ENCODE measurements at places on chromosomes 1 and 21.
A peak's percentile ranks its signal among the peaks of the same experiment; 100 is the strongest.

GRCh38 chr1:112889052-112889768 lies 66.8 kb downstream of the SLC16A1 start:
- no peak for DNase-seq

DNA sequence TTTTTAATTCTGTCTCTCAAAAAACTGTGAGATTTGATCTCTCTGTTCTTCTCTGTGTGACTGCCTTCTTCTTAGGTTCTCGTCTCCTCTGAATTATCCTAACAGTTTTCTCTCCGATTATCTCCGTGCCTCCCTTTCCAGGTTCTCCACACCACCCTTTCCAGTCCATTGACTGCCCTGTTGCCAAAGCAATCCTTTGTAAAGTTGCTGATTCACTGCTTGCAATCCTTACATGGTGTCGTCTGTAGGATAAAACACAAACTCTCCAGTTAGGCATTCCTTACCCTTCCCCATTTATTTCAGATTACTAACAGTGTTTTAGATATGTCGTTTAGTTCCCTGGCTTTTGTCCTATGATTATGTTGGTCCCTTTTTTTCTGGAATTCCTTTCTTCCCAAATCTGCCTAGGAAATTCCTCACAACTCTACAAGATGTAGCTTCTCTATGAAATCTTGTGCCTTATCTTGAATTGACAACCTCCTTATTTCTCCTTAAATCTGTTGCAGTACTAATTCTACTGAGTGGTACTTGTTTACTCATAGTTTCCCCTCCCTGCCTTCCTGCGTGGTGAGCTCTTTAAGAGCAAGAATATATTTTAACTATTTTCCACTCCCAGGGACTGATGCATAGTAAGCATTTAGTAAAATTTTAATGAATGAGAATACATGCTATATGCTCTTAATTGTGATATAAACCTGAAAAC lies 22.3 kb downstream of the RCOR3 start:
- DNase-seq, result no peak

DNA sequence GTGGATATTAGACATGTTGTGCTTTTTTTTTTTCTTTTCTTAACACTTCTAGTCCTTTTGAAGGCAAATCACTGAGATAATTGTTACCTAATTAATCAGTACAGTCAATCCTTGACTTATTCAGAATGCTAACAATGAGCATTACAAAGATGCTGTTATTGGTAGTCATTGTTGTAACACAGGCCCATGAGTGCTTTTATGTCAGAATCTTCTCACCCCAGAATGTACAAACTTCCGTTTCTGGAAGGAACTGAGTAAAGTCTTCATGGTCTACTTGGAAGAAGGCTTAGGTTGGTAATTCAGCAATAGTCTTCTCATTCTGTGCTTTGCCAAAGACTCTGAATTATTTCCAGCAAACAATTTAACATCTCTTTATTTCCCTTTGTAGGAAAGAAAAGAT lies 3.1 kb downstream of the KCNK1 start:
- no peak for DNase-seq

- no peak for DNase-seq
Measured at GRCh38 chr1:223419561-223419960, 26.3 kb downstream of the CCDC185 start.

GRCh38 chr1:9630331-9631111 lies 21.0 kb upstream of the PIK3CD start:
- DNase-seq, result peak; percentile 24

- DNase-seq, result peak; percentile 73
Measured at GRCh38 chr1:160637821-160638539, 8.9 kb downstream of the SLAMF1 start.

DNA sequence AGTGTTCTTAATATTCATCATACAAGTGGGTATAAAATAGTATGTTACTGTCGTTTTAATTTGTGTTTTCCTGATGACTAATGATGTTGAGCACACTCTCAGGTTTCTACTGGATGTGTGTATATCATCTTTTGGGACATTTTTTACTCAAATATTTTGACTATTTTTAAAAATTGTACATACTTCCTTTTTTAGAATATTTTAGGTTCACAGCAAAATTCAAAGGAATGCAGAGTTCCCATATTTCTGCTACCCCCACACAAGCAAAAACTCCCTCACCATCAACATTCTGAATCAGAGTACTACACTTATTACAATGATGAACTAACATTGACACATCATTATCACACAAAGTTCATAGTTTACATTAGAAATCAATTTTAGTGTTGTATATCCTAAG lies 114.5 kb downstream of the DPYD start:
- DNase-seq, result no peak

DNA sequence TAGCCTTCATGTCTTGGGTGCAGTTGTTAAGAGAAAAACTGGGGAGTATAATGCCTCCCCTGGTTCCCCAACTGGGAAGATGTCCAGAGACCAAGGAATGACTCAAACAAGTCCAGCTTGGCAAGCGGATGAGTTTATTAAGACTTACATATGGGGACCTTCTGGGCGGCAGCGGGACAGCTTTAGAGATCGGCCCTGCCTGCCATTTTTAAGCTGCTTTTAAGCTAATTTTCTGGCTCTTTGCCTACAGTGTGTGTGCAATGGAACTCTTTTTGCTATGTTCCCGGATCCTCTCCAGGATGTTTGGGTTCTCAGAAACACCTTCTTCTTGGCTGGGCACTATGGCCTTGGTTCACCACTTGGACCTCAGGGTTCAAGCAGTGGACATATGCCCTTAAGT lies 99.5 kb downstream of the RYR2 start:
- DNase-seq, result no peak

DNA sequence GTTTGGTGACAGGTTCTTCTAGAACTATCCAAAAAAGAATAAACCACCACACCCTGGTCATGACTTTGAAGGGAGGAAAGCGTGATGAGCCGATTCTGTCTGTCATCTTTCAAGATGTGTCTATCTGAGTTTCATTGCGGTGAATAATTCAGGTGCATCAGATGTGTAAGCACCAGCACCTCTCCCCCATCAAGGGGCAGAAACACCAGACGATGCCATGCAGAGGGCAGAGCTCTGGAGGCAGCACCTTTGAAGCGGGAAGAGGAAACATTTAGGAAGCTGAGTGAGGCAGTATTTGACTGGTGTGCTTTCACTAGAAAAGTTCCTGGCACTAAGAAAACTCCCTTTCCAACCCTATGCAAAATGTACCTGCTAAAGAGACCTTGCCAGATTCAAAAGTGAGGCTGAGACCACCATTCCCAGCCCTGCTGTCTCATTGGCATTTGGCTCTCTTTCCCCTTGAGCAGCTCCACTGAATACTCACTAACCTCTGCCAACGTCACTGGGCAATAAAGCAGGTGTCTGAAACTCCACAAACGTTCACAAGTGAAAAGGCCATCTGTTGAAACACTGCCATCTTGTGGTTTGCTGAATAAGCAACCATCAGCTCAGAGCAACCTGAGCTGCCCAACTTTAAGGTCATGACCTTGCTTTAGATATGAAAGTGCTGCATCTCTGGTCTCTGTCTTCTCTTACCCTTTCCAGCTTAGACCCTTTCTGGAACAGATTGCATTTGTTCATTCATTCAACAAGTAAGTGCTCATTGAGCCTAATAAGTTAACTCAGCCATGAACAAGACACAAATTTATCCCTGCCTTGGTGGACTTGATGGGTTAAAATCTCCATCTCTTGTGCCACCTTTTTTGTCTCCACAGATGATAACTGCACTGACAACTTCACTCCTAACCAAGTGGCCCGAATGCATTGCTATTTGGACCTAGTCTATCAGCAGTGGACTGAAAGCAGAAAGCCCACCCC lies 228.6 kb downstream of the PAPPA2 start:
- no peak for DNase-seq

DNA sequence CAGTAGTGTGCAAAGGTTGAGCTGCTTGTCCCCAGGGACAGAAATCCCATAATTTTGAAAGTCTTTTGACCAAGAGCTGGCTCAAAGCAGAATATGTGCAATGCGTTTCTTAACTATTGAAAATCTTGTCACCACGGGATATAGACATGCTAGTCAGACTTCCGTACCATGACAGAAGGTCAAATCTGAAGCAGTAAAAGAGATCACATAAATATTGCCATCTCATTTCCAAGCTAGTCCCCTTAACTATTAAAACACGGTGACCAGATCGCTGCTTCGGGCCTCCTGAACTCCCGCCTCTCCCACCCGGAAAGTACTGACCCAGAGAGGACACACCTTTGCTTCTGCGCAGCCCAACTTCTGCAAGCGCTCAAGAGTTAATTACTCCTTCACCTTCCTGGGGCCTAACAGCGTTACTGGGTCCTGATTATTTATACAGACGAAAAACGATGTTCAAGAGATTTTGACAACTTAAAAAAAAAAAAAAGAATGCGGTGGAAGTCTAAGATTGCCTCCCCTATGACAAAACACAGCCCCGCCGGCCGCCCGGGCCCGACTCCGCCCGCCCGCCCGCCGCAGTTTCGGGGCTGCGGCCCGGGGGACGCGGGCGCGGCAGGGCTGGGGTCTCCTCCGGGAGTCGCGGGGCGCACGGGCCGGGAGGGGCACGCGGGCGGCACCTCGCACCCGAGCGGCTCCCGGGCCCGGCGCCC lies 692 bp downstream of the SORT1 start:
- no peak for DNase-seq

- DNase-seq, result no peak
Measured at GRCh38 chr1:235160383-235160956, 580 bp downstream of the RBM34 start.

DNA sequence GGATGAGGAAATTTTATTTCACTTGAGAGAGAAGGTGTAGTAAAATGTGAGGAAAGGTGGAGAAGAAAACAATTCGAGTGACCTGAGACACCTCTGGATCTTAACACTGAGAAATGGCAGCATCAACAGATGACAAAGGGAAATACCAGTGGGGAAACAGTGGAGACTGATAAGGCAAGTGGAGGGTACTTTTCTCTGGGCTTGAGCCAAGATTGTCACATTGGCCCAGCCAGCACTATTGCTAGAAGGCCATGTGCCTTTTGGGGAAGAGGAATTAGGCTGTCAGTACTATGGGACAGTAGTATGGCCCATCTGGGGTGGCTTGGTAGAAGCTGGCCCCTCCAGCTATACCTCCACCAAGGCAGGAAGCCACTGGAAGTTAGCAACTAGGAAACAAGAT lies 8.4 kb downstream of the SYPL2 start:
- no peak for DNase-seq

GRCh38 chr1:28602536-28603439 lies 10.7 kb downstream of the RAB42 start:
- DNase-seq, result peak; percentile 25

GRCh38 chr1:1348420-1349255 lies 580 bp downstream of the DVL1 start:
- DNase-seq, result no peak

DNA sequence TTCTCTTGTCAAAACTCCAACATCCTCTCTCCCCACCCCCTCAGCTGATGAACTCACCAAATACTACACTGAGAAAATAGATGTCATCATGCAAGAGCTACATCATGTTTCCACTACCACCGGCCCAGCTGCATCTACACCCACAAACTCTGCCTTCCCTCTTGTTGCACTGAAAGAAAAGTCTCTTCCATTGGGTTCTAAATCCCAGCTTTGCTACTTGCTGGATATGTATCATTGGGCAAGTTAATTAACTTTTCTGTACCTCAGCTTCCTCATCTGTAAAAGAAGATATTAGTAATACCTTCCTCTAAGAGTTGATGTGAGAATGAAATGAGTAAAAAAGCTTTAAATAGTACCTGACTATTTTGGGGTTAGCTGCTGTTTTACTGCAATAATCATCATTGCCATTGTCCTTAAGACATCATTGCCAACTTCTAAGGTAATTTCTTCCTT lies 108.6 kb downstream of the OLFML2B start:
- no peak for DNase-seq

DNA sequence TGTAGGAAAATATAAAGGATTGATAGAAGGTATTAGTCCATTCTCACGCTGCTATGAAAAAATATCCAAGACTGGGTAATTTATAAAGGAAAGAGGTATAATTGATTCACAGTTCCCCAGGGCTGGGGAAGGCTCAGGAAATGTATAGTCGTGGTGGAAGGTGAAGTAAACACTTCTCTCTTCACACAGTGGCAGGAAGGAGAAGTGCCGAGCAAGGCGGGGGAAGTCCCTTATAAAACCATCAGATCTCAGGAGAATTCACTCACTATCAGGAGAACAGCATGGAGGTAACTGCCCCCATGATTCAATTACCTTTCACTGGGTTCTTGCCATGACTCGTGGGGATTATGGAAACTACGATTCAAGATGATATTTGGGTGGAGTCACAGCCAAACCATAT lies 1806.0 kb downstream of the MRPL39 start:
- DNase-seq, result no peak

- DNase-seq, result no peak
Measured at GRCh38 chr21:14707511-14708020, 161.5 kb upstream of the SAMSN1 start.
